HEK293T (cell line): ENCODE measurements at places on chromosomes 6 and 20.

GRCh38 chr20:33812908-33813462, 1.8 kb downstream of the CHMP4B start:
- peak; percentile 62 for DNase-seq

GRCh38 chr6:14921170-14921569, 324.7 kb upstream of the JARID2 start:
- DNase-seq = no peak

DNA sequence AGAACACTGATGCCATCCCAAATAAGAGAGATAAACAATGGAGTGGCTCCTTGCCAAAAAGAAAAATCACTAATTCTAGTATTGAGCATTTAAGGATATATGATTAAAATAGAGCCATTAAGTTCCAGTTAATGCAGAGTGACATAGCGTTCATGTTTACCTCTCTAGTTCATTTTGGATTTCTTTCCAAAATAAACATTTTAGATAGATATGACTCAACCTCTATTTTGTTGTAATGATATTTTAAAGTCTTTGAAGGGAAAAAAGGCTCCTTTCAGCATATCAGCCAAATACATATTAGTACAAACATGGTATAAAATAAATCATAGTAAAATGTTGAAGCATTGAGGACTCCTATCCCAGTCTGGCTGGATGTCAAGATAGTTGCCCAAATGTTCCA, 33.4 kb downstream of the RWDD2A start:
- no peak for DNase-seq

DNA sequence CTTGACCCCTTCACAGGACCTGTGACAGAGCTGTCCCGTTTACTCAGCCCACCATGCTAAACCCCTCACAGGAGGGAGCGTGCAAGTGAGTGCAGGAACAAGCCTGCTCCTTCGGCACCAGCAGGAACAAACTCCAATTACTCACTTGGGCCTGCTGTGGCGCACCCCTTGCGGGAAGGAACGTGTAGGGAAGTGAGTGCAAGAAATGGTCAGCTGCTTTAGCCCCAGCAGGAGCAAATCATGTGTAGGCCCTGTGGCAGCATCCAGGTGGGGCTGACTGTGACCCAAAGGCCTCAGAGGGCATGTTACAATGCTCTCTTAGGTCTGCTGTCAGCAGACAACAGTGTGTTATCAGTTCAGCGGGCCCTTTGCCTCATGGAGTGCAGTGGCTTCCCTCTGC, 574.4 kb downstream of the PRKN start:
- DNase-seq = no peak

- DNase-seq = no peak
These were observed 648 bp upstream of the BACH2 start for GRCh38 chr6:90297115-90297866.

DNA sequence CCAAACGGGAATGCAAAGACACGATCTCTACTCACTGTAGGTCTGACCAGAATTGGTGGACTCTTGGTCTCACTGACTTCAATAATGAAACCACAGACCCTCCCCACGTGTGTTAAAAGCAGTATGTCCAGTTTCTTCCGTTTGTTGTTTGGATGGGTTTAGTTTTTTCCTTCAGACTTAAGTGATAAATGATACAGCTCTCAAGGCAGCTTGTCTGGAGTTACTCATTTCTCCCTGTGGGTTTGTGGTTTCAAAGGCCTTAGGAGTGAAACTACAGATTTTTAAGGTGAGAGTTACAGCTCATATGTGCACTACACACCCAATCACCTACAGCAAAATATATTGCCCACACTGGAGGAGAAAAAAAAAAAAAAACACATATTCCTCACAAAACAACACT, 86.7 kb upstream of the STMND1 start:
- DNase-seq = no peak

DNA sequence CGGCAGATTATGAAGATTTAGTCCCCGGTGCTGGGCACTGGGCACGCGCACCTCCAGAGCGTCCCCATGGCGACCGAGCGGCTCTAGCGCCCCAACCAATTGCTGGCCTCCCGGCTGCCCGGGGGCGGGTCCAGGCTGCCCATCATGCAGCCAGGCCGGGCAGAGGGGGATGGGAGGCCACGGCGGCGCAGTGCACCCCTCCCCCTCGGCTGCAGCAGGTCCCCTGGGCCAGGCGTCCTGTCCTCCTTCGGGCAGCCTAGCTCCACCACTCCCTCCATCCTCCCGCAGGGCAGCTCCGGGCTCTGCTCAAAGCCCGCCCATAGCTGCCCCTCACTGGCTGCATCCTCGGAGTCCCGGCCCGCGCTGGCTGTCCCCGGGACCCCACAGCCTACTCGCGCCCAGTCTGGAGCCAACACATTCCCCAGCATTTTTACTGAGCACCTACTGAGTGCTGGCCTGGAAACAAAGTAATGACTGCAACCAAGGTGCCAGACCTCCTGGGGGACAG, 99.4 kb downstream of the ASXL1 start:
- DNase-seq = peak; percentile 80

- DNase-seq = no peak
These were observed 362 bp downstream of the DUSP22 start for GRCh38 chr6:292506-293192.

DNA sequence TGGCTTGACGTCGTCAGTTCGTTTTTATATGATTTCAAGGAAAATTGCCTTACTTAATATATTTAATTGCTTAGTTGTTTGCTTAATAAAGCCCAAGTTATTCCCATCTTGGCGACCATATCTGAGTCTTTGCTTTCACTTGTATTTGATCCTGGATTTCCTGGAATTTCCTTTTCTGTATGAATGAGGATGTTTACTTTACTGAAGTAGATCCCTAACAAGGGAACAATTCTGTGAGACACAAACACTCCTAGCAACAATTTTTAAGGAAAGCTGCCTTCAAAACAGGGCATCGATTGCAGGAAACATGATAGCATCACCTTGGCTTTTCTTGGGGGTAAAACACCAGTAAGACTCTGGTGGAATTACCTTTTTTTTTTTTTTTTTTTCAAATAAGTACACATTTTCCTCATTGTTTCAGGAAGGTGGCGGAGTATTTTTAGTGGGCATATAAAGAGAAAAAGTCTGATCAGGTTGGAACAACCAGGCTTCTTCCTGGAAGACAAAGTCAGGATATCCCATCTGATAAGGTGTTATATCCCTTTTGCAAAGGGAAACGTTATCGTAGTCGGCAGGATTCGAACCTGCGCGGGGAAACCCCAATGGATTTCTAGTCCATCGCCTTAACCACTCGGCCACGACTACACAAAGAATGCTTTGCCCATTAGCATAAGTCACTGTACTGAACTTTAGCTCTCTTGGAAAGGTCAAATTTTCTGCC, 68.5 kb upstream of the ZNF184 start:
- DNase-seq = peak; percentile 18

GRCh38 chr20:58435237-58435636, 46.2 kb downstream of the VAPB start:
- no peak for DNase-seq

- no peak for DNase-seq
These were observed 166.8 kb downstream of the DST start for GRCh38 chr6:56475736-56476457.

DNA sequence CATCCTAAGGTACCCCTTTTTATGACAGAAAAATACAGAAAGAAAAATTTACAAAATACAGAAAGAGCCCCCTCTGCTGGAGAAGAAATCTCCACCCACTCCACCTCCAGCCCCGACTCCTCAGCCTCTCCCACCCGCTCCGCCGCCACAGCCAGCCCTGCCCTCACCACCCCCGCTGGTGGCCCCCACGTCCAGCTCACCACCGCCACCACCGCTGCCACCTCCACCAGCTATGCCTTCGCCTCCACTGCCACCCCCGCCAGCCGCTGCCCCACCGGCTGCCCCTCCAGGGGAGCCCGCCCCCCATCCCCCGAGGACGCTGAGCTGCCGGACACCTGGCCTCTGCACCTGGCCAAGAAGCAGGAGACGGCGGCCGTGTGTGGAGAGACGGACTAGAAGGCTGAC, 17.7 kb downstream of the WFDC2 start:
- DNase-seq = peak; percentile 34

GRCh38 chr6:151082079-151082478, 157.7 kb upstream of the AKAP12 start:
- no peak for DNase-seq

- DNase-seq = no peak
These were observed 51.9 kb upstream of the SAYSD1 start for GRCh38 chr6:39166912-39167290.

GRCh38 chr20:50264534-50265145, 74.0 kb downstream of the CEBPB start:
- DNase-seq = no peak

- no peak for DNase-seq
These were observed 8.5 kb downstream of the ENPP4 start for GRCh38 chr6:46138281-46138680.

DNA sequence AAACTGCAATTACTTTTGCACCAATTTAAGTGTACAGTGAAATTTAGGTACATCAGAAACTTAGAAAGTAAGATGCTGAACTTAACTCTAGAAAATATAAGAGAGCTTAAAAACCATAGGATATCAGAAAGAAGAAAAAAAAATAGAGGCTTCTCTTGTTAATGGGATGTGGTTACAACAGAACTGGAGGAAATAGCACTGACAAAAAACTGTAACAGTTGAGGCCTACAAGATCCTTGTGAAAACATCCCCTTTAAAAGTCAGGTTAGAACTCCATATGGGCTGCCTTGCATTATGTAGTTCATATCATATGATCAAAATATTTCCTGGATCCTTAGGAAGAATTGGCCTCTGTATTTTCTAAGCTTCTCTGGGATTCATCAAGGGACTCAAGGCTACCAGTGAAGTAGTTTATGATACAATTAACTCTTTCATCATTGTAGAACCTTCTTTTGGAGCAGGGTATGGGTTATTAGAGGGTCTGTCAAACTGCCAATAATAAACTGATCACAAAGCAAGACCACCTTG, 24.8 kb downstream of the MTCL3 start:
- DNase-seq = no peak

- no peak for DNase-seq
These were observed 4.0 kb downstream of the CDKN1A start for GRCh38 chr6:36682328-36683144.

DNA sequence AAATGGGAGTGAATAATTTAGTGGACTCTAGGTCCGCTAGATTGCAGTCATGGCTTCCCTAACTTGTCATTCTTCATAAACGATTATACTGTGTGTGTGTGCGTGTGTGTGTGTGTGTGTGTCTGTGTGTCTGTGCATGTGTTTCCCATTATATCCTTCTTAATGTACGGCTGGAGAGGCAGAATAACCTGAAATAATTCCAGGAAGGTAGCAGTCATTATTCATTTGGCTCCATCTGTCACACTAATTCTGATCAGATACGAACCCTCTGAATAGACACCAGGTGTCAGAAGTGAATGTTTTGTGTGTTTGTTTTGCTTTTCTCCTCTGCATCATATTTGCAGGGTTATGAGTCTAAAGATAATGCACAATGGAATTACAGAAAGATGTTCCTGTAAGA, 372.9 kb downstream of the DOK5 start:
- no peak for DNase-seq
